Pancreas (tissue), 10 donors: ENCODE measurements at places on chromosomes 16 and 17. TPM values are rescaled to one million over a fixed set of nuclear protein-coding genes. Genes with fewer than 3 reads are reported as not detected.

The ESRP2 gene
- total RNA-seq: 25.2 TPM

- DNase-seq: no peak
These were observed 13.1 kb upstream of the ABCC3 start for GRCh38 chr17:50621574-50622031.

DNA sequence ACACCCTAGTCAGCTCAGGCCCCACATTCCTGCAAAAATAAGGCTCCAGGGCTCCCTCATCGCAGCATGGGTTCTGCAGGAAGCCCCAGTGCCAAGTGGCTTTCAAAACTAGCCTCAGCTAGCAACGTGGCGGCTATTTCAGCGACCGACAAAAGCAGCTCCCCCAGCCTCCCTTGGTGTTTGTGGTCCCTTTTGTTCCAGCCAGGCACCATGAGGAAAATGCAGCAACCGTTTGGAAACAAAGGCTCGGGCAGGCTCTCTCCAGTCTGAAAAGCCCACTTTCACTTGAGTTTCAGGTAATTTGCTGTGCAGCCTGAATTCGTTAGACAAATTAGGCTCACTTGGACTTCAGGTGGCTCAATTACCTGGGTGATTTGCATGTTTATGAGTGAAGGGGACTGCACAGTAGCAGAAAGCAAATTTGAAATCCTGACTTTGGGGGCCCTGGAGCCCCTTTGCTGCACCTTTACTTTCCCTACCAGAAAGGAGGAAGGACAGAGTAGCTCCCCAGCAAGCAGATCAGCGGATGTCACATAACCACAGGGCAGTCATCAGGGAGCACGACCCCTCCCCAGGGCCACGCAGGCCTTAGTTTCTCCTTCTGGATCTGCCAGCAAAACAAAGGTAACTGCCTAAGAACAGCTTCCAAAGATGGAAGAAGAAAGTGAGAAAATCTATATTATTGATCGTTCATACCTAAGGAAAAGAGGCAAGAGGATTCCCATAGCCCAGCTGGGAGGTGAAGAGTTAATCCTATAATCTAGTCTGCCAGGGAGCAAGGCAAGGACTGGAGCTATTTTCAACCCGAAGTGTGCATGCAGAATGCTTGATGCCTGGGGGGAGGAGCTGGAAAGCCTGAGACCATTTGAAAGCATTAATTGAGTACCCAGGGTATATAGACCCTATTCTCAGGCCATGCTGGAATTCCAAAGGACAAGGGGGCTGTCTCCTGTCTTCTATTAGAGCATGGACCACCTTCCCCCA is 143.1 kb upstream of the SDK2 start:
- no peak for DNase-seq

- DNase-seq: no peak
These were observed 18.9 kb downstream of the C17orf75 start for GRCh38 chr17:32323046-32323445.

- DNase-seq: no peak
These were observed 13.4 kb upstream of the SRSF1 start for GRCh38 chr17:58020401-58020800.

DNA sequence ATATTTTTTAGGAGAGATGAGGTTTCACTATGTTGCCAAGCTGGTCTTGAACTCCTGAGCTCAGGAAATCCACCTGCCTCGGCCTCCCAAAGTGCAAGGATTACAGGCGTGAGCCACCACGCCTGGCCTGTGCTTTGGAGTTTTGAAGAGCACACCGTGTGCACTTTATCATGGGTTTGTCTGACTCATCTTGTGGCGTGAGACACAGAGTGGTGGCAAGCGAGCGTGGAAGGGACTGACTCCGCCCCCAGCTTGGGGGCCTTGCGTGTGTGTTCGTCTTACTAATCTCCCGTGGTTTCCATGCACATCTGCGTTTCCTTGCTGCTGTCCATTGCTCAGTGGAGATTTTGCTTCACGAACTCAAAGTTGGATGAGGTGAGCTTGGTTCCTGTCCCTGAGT is 22.9 kb downstream of the CRAMP1 start:
- no peak for DNase-seq

GRCh38 chr17:507441-507840 is 154.8 kb upstream of the RPH3AL start:
- DNase-seq: no peak

- no peak for DNase-seq
These were observed 17.0 kb downstream of the KCTD2 start for GRCh38 chr17:75064040-75064439.

DNA sequence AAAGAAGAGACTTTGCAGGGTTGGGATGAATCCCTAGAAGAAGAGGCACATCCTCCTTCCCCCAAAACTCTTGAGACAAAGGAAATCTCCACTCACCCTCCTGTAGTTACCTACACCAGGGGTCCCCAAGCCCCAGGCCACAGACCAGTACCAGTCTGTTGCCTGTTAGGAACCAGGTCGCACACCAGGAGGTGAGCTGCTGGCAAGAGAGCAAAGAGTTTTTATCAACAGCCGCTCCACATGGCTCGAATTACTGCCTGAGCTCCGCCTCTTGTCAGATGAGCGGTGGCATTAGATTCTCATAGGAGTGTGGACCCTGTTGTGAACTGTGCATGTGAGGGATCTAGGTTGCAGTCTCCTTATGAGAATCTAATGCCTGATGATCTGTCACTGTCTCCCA is 98.9 kb downstream of the CCT6B start:
- no peak for DNase-seq

DNA sequence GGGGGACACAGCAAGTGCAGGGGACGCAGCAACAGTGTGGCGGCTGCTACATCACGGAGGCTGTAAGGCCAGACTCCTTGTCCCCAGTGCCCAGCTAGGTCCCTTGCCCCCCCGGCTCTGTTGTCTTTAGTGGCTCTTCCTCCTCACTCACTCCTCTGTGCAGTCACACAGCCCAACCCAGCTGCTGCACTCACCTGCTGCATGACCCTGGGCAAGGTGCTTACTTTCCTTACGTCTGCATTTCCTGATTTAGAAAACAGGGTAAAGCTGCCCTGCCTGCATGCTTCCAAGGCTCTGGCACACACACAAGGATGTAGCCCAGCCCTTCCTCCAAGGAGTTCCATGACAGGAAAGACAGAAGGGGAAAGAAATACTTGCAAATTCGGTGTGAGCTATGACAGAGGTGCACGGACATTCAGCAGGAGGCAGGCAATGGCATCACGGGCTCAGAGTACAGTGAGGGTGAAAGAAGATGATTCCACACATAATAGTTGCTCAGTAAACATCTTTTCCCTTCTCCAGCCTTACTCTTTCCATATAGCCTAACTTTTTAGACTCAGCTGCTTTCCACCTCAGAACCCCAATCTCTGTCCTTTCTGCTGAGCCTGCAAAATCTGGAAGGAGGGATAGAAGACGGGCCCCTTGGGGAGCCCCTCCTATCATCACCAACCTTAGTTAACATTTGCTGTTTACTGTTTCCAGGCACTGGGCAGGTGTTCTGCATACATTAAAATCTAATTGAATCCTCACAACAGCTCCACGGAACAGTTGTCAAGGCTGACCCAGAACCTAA is 150.9 kb downstream of the MRM1 start:
- DNase-seq: no peak

DNA sequence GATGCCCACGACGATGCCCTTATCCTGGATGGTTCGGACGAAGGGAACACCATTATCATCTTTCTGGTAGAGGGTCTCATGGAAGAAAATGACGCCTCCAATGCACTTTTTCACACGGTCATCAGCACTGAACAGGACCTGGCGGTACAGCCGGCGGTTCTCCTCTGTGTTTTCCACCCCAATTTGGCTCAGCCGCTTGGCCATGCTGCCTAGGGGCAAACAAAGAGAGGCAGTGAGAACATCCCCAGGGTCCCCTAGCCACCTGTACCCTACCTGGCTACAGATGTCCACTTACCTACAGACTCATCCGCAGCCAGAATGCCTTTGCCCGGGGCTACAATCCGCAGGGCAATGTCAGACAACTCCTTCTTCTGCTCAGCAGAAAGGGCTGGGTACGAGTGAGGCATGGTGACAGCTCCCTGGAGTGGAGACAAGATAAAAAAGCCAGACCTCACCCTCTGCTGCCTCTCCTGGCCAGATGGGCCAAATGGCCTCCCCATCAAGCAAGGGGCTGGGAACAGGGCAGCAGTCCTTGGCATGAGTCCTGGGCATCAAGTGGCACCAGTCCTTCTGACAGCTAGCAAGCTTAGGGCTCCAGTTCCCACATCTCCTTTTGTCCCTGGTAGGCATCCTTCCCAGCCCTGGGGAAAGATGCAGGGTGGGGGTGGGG is 1.4 kb downstream of the ALDOC start:
- no peak for DNase-seq

DNA sequence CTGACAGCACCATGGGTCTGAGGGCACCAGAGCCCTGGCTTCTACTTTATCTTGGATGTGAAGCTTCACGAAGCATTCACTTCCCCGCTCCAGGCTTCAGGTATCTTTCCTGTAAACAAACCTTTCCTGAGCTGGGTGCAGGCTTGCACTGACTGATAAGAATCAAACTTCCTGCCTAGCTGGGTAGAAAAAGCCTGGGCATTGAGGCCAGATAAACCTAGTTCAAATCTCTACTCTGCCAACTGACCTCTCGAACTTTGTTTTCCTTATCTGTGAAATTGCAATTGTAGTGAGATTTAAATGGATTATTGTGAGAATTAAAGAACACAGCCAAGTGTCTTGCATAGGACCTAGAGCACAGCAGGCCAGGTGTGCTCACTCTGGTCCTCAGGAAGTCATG is 2.9 kb upstream of the TMEM208 start:
- no peak for DNase-seq

- DNase-seq: no peak
These were observed 13.3 kb downstream of the SNN start for GRCh38 chr16:11681556-11681955.
